ENCODE measurements at places on chromosomes 16 and 17. TPM values are rescaled to one million over a fixed set of nuclear protein-coding genes. Genes with fewer than 3 reads are reported as not detected.

- no peak for DNase-seq
- H3K27me3 ChIP-seq = no peaks in the 10 kb centered on the region
- H3K36me3 ChIP-seq = no peaks in the 10 kb centered on the region
- no peaks in the 10 kb centered on the region for H3K4me1 ChIP-seq
- H3K27ac ChIP-seq = no peak overlapping the region
These were observed 12.2 kb upstream of the HS3ST4 start for GRCh38 chr16:25679511-25679910.

GRCh38 chr17:48373130-48373830 lies 56.7 kb downstream of the SKAP1 start:
- DNase-seq = no peak
- H3K36me3 ChIP-seq = no peaks in the 10 kb centered on the region
- no peak overlapping the region for H3K27ac ChIP-seq
- no peak overlapping the region for H3K4me3 ChIP-seq
- peaks cover 20% of the 10 kb centered on the region for H3K27me3 ChIP-seq

DNA sequence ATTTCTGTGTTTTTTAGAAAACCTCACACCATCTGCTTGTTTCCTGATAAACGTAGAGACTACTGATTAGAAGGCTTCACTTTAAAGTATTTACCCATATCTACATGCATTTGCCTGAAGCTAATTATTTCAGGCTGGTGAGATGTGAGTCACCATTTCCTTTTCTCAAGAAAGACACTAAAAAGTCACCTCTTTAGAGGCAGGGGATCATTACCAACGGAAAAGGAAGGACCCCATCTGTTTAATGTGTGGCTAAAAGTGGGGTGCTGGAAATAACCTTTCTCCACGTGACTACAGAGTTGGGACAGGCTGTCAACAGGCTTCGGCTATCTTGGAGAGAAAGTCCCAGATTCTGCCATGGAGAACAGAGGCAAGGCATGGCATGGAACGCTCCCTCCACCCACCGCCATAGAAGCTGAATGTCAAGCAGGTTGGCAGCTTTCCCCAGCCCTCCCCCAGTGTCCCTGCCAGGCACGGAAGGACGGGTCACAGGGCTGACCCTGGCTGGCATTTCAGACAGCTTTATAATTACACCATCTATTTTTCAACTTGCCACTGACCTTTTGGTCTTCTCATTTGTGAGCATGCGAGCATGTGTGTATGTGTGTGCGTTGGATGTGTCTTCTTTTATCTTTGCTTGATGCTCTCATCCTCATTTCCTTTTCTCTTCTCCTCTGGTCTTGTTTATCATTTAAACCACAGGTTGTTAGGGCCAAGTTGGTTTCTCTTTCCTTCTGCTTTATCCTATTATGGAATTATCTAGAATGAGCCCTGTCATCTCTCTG lies 157.0 kb downstream of the CPPED1 start:
- no peaks in the 10 kb centered on the region for H3K27me3 ChIP-seq
- no peaks in the 10 kb centered on the region for H3K36me3 ChIP-seq
- DNase-seq = no peak
- H3K4me3 ChIP-seq = no peak overlapping the region

DNA sequence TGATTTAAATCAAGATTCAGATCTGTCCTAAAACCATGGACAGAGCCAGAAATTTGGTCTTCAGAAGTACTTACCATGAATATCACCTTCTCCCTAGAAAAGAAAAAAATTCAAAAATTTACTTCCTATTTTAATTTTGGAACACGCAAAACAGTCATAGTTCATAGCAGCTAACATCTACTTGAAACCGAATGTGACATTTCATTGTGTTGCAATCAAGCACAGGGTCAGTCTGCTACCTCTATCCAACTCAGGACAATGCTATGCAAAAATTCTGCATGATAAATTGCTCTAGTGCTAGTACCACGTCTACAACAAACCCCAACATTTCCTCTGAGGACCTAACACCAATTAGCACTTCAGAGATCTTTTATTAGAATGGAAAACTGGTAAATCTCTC lies 7.7 kb downstream of the JPT1 start:
- no peak for DNase-seq
- no peak overlapping the region for H3K4me3 ChIP-seq
- no peaks in the 10 kb centered on the region for H3K27me3 ChIP-seq

GRCh38 chr16:76816475-76816874 lies 374.5 kb upstream of the MON1B start:
- no peak overlapping the region for H3K4me3 ChIP-seq
- no peaks in the 10 kb centered on the region for H3K4me1 ChIP-seq
- H3K27ac ChIP-seq = no peak overlapping the region
- no peaks in the 10 kb centered on the region for H3K27me3 ChIP-seq
- no peaks in the 10 kb centered on the region for H3K36me3 ChIP-seq

Gene CYBC1
- 132 TPM for total RNA-seq

- H3K27ac ChIP-seq = peak overlapping the region; percentile 11
- peaks cover 15% of the 10 kb centered on the region for H3K36me3 ChIP-seq
- no peaks in the 10 kb centered on the region for H3K4me1 ChIP-seq
- no peaks in the 10 kb centered on the region for H3K27me3 ChIP-seq
- no peak overlapping the region for H3K4me3 ChIP-seq
- DNase-seq = no peak
These were observed 30.2 kb downstream of the TBX4 start for GRCh38 chr17:61482467-61482866.

Gene NTN3
- 0.24 TPM for total RNA-seq

Gene NSF
- 52.7 TPM for total RNA-seq

Gene MARVELD3
- total RNA-seq = 6.7 TPM

Gene ANKS3
- 20.6 TPM for total RNA-seq

Gene HAP1
- 0.62 TPM for total RNA-seq

Gene TBC1D3E
- not detected for total RNA-seq

Gene CDRT15L2
- total RNA-seq = not detected

DNA sequence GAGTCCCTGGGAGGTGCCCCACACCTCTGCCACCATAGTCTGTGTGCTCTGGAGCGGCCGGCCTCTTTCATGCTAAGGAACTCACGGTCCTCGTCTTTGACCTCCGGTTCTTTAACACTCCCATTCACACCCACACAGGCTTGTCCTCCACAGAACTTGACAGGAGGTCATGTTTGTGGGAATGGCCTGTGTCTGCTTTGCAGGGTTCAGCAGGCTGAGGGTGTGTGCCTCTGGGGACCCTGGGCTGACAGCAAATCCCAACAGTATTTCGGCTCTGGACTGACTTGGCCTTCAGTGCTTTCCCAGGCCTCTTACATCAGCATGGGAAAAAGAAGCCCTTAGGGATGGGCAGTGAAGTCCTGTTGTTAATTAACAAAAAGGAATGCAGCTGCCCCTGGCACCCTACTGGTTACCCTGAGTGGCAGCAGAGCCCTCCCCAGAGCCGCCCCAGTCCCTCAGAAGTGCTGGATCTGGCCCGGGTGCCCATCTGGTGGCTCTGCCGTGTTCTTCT lies 35.4 kb upstream of the ADORA2B start:
- no peaks in the 10 kb centered on the region for H3K36me3 ChIP-seq
- H3K4me1 ChIP-seq = no peaks in the 10 kb centered on the region
- H3K27ac ChIP-seq = no peak overlapping the region

- H3K36me3 ChIP-seq = no peaks in the 10 kb centered on the region
- DNase-seq = no peak
- H3K27me3 ChIP-seq = peaks cover 34% of the 10 kb centered on the region
- H3K4me1 ChIP-seq = peaks cover 24% of the 10 kb centered on the region
- H3K4me3 ChIP-seq = peak overlapping the region; percentile 62
- peak overlapping the region; percentile 76 for H3K27ac ChIP-seq
These were observed 455 bp upstream of the GRB7 start for GRCh38 chr17:39737206-39737759.

Gene CA7
- not detected for total RNA-seq

DNA sequence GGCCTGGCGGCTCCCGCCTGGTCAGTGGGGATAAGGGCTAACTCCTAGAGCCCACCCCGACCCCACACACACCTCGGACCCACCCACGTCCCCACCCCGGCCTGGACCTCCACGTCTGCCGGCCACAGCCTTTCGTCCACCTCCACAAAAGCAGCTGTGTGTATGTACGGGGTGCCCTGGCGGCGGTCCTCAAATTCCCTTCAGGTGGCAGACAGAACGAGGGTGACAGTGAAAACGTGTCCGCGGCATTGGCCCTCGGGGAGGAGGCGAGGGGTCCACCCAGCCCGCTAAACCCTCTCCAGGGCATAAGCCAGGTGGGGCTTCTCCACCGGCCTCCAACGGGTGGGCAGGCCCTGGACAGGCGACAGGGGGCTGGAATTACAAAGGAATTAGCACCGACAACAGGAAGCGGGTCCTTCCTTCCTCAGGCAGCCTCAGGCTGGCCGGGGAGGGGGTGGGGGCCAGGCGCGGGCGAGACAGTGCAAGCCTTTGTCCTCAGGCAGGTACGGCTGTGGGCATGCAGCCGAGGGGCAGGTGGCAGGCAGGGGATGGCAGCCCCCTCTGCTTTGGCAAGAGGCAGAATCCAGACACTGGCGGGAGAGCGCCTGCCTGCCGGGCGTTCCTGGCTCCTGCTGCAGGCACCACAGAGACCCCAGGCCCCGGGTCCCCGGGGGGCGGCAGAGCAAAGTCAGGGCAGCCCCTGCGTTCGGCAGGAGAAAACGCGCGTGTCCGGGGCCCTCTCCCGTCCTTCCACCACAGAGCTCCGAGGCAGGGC lies 12.3 kb upstream of the PITPNA start:
- peaks cover 53% of the 10 kb centered on the region for H3K4me1 ChIP-seq
- DNase-seq = no peak
- no peaks in the 10 kb centered on the region for H3K36me3 ChIP-seq
- peak overlapping the region; percentile 90 for H3K27ac ChIP-seq
- no peaks in the 10 kb centered on the region for H3K27me3 ChIP-seq

DNA sequence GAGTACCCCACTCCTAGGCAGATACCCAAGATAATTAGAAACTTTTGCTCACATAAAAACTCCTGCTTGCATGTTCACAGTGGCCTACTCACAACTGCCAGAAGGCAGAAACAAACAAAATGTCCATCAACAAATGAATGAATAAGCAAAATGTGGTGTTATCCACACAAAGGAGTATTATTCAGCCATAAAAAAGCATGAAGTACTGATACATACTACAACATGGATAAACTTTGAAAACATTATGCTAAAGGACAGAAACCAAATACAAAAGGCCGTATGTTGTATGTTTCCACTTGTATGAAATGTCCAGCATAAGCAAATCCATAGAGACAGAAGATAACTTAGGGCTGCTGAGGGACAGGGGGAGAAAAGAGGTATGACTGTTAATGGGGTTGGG lies 1.9 kb downstream of the HSDL1 start:
- no peak for DNase-seq
- H3K27ac ChIP-seq = no peak overlapping the region
- peaks cover 14% of the 10 kb centered on the region for H3K4me1 ChIP-seq
- H3K36me3 ChIP-seq = no peaks in the 10 kb centered on the region

DNA sequence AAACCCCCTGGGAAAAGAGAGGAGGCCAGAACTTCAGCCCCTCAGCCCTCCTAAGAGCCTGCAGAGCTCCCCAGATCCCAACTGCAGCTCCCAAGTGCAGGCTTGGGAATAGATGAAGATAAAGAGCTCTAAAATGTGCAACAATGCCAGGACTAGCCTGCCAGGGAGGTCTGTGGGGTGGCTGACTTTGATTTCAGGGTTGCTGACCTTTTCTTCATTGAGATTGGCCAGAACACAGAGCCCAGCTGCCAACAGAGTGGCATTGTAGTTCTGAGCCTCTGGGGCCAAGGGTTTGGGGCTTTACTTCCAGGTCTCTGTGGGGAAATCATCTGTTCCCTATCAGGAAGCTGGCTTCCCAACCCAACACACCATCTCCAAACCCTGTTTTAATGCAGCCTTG lies 120.6 kb downstream of the COPRS start:
- H3K27me3 ChIP-seq = no peaks in the 10 kb centered on the region
- H3K4me1 ChIP-seq = no peaks in the 10 kb centered on the region
- H3K4me3 ChIP-seq = no peak overlapping the region
- no peak for DNase-seq
- no peak overlapping the region for H3K27ac ChIP-seq

- H3K36me3 ChIP-seq = no peaks in the 10 kb centered on the region
- H3K4me3 ChIP-seq = peak overlapping the region; percentile 81
- H3K27ac ChIP-seq = peak overlapping the region; percentile 83
- peak; percentile 63 for DNase-seq
- peaks cover 34% of the 10 kb centered on the region for H3K4me1 ChIP-seq
These were observed 323 bp downstream of the ST3GAL2 start for GRCh38 chr16:70438585-70438968.

GRCh38 chr16:25260416-25260815 lies 2.8 kb upstream of the ZKSCAN2 start:
- no peaks in the 10 kb centered on the region for H3K27me3 ChIP-seq
- H3K4me1 ChIP-seq = peaks cover 27% of the 10 kb centered on the region
- no peak for DNase-seq
- no peak overlapping the region for H3K4me3 ChIP-seq
- H3K27ac ChIP-seq = no peak overlapping the region

DNA sequence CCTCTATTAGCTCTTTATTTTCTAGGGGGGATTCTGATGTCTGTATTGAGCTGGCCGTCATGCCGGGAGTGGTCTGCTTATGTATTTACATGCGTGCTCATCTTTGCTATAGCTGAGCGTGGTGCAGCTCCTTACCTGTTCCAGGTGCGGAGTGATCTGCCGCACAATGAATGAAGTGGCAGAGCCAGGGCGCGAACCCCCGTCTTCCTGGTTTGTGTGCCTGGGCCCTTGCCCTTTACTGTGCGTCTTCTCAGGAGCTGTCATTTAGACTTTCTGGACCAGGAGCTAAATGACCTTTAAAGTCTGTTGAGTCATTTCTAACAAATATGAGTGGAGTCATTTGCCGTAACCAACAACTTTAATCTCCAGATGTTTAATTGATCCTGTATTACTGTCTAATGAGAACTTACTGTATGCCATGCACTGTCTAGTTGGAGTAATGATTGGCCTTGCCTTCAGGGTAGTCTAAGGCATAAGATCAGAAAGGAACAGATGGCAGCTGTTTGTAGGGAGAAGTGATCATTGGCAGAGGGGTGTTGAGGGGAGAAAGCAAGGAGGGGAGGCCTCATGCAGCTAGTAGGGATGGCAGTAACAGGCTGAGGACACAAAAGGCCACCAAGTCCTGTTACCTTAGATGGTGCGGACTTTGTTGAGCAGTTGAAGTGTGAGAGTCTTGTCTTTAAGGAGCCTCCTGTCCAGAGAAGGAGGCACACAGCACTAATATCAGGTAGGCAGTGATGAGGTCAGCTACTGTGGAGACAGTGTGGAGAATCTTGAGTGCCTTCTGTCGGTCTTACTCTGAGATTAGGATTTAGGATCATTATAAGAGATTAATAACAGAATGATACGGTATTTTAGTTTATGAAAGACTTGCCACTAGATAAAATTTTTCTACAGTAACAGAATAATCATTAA lies 53.9 kb downstream of the USP10 start:
- H3K4me3 ChIP-seq = no peak overlapping the region
- peaks cover 4% of the 10 kb centered on the region for H3K36me3 ChIP-seq
- no peak for DNase-seq
- H3K4me1 ChIP-seq = peaks cover 53% of the 10 kb centered on the region

Gene ALOX12B
- not detected for total RNA-seq

GRCh38 chr17:48131216-48131824 lies 23.8 kb downstream of the SNX11 start:
- DNase-seq = no peak
- no peaks in the 10 kb centered on the region for H3K4me1 ChIP-seq
- H3K27me3 ChIP-seq = no peaks in the 10 kb centered on the region
- no peak overlapping the region for H3K4me3 ChIP-seq

All from lower lobe of right lung (tissue), 2 donors.